ENCODE measurements at places on chromosomes 5 and 9.

DNA sequence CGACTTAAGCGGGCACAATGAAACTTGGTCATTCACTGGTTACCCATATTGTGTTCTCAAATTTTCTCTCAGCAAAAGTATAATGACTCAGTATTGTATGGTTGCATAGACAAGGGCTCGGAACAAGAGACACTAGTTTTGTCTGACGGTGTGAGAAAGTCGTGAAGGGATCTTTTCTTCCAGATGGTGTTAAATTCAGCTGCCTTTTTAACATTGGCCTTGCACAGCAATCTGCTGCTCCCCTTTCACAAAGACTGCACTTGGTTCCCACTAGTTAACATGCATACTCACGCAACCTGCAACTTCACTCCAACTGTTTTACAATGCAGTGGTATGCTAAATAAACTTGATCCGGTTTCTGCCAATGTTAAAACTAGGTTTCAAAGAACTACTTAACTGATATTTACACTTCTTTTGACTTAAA is 219.2 kb downstream of the MEF2C start:
- no peak for DNase-seq

GRCh38 chr5:149271195-149271715 is 404 bp upstream of the AFAP1L1 start:
- DNase-seq = no peak

- no peak for DNase-seq
Observed at GRCh38 chr5:133918731-133919130, 49.7 kb downstream of the C5orf15 start.

- DNase-seq = no peak
Observed at GRCh38 chr9:26516773-26517343, 375.7 kb downstream of the CAAP1 start.

DNA sequence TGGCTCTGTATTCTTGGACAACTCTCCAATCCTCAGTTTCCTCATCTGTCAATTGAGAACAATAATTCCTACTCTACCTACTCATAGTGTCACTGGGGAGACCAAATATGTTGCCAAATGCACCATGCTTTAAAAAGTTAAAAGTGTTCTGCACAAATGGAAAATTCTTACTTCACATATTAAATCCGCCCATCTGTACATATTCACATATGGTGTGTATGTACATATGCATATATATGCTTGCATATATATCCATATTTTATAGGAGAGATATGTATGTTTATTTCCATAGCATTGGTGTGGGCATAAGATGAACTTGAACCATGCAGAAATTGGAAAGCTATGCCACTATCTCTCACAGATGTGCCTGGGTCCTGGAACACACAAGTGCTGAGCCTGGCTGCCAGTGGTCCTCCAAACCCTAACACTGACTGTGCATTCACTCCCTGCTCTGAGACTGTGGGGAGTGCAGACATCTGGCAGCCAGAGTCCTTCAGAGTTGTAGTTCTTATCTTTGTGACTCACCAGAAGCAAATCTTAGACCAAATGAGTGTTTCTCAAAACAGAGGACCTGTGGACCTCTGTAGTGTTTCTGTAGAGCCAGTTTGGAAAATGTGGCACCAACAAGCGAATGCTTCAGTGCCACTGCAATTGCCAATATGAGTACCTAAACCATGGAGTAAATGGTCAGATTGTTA is 168.7 kb downstream of the GRIA1 start:
- DNase-seq = no peak

DNA sequence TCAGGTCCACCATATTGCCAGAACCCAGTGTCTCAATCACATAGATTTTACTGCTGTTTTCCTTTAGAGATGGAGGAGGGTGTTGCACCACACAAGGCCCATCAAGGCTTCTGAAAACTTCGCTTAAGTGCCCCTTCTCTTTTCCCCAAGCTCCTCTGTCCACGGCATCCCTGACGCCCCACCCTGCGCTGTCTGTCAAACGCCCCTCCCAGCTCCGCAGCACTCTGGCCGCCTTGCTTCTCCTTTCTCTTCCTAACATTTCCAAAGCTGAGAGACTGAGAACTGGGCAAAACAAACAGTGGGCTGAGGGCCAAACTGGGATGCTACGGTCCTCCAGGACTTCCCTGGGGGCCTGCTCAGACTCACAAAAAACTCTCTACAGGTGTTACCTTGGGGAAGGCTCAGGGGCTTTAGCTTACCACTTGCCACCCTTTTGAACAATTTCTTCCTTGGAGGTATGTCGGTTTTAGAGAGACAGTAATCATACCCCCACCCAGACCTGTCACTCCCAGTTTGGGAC is 28.3 kb upstream of the ERGIC1 start:
- DNase-seq = no peak

DNA sequence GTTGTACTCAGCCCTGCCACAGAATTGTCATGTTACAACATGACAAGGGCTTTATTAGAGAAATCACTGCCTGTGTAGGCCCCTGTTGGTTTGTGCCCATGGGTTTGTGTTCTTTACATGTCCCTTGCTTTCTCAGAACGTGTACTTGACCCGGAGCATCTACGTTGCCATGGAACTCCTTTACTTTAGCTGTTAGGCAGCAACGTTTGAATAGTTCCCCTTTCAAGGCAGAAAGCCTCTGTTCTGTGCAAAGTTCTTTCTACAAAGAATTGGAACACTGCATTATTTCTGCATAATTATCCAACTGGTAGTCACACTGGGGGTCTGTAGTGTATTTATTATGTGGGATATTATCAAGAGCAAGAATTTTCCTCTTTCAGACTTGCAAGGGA is 51.1 kb downstream of the FBXL7 start:
- no peak for DNase-seq

- no peak for DNase-seq
Observed at GRCh38 chr5:93359296-93359959, 221.6 kb downstream of the NR2F1-AS1 start.

- DNase-seq = no peak
Observed at GRCh38 chr5:171444582-171444981, 25.1 kb downstream of the FGF18 start.

DNA sequence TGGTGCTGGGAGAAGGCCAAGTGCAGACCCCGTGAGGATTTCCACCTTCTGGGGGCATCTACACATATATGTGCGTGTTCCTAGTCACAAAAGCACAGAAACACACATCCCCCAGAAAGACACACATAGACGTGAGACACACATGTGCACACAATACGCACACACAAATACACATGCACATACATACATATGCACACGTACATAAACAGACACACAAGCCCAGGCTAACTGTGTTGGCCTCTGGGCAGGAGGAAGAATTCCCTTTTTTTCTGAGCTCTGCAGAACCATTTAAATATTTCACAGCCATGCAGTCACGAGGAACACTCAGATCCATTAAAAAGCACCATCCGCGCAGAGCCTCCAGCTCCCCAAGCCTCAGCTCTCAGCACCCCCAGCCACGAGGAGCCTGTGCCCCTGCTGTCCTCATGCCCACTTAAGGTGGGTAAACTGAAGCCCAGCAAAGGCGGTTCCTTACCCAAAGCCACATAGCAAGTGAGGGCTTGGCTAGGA is 5.3 kb downstream of the NINJ1 start:
- DNase-seq = no peak

- DNase-seq = no peak
Observed at GRCh38 chr9:122265149-122265915, 650 bp downstream of the MRRF start.

Data from activated naive CD8-positive, alpha-beta T cell treated with anti-CD3 and anti-CD28 coated beads, Interleukin-2, amount 50 U/mL, for 24 hours (primary cell).